SJCRH30 (cell line): ENCODE measurements at places on chromosomes 7 and 10.

GRCh38 chr10:35554036-35554435 is 51.1 kb upstream of the GJD4 start:
- H3K27me3 ChIP-seq = no peaks in the 10 kb centered on the region
- peaks cover 23% of the 10 kb centered on the region for H3K36me3 ChIP-seq
- no peak overlapping the region for H3K4me3 ChIP-seq
- H3K4me1 ChIP-seq = 0 out of 2 replicates have a peak, but pooled peaks cover 2% of the 10 kb centered on the region
- H3K27ac ChIP-seq = no peak overlapping the region

- H3K36me3 ChIP-seq = no peaks in the 10 kb centered on the region
- H3K4me1 ChIP-seq = no peaks in the 10 kb centered on the region
- no peak for DNase-seq
These were observed 36.3 kb upstream of the DIP2C start for GRCh38 chr10:725786-726185.

DNA sequence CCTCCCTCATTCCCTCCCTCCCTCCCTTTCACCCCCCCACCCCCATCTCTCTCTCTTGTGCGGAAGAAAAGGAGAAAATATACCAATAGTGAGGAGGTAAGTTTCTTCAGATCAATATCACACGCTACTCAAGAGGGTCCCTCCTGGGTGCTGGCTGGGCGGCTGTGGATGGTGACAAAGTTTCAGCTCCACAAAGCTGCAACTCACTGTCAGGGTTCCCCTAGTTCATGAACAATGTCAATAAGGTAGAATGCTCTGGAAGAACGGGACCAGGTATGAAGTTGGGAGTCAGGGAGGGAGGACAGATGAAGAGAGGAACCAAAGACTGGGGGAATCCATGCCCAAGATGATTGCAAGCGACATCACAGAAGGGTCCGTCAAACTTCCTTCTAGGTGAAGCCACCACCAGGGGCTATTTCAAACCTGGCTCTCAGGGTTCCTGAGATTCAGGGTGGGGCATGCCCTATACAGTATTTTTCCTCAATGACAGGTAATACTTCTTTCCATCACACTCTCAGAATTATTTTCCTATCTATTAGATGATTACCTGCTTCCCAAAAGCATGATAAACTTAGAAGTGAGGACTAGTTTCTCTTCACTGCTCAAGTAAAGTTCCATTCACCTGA is 1.4 kb upstream of the PDE1C start:
- H3K36me3 ChIP-seq = no peaks in the 10 kb centered on the region
- no peak overlapping the region for H3K27ac ChIP-seq
- no peak for DNase-seq
- H3K4me3 ChIP-seq = no peak overlapping the region

GRCh38 chr10:104197364-104197763 is 34.8 kb downstream of the CFAP43 start:
- DNase-seq = no peak
- H3K4me3 ChIP-seq = no peak overlapping the region
- H3K4me1 ChIP-seq = no peaks in the 10 kb centered on the region
- H3K27me3 ChIP-seq = peaks cover 4% of the 10 kb centered on the region
- no peaks in the 10 kb centered on the region for H3K36me3 ChIP-seq

- peaks cover 14% of the 10 kb centered on the region; the same call in 1 of the 2 replicates for H3K4me1 ChIP-seq
- H3K36me3 ChIP-seq = no peaks in the 10 kb centered on the region
- peak overlapping the region; percentile 50 for H3K4me3 ChIP-seq
These were observed 13.3 kb downstream of the CYP2W1 start for GRCh38 chr7:996079-996872.

DNA sequence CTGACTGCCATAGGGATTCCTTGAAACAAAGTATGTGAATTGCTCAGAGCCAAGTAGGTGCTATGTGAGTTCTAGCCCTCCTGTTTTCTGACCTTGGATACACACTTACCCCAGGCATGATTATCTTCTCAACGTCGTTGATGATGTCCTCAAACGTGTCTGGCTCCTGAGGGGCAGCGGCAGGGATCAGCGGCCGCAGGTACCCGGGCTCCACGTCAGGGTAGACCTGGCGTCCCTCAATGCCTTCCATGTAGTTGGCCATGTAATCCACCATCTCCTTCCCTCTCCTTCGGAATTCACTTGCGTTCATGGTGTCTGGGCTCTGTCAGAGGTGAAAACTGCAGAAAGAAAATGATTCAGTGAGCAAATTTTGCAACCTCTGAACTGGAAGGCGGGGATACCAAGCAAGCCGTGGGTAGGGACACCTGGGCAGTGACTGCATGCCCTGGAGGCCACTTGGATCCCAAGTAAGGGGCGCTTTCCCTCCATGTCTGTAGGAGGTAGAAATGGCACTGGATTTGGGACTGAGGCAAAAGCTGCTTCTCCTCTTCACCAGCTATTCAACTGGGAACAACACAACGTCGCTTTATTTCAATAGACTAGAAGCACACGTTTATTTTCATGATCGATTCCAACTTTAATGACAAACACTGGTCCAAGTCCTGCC is 21.3 kb downstream of the DDC start:
- peaks cover 8% of the 10 kb centered on the region for H3K27me3 ChIP-seq
- H3K27ac ChIP-seq = no peak overlapping the region
- H3K36me3 ChIP-seq = no peaks in the 10 kb centered on the region
- no peak for DNase-seq

- H3K36me3 ChIP-seq = no peaks in the 10 kb centered on the region
- H3K27ac ChIP-seq = no peak overlapping the region
- H3K4me1 ChIP-seq = no peaks in the 10 kb centered on the region
- no peak for DNase-seq
These were observed 173.9 kb downstream of the FOXP2 start for GRCh38 chr7:114588506-114588905.

- H3K4me3 ChIP-seq = no peak overlapping the region
- DNase-seq = peak; percentile 53
- no peaks in the 10 kb centered on the region for H3K36me3 ChIP-seq
- no peak overlapping the region for H3K27ac ChIP-seq
- H3K27me3 ChIP-seq = peaks cover 6% of the 10 kb centered on the region
These were observed 62.4 kb downstream of the LSM5 start for GRCh38 chr7:32427769-32428291.

DNA sequence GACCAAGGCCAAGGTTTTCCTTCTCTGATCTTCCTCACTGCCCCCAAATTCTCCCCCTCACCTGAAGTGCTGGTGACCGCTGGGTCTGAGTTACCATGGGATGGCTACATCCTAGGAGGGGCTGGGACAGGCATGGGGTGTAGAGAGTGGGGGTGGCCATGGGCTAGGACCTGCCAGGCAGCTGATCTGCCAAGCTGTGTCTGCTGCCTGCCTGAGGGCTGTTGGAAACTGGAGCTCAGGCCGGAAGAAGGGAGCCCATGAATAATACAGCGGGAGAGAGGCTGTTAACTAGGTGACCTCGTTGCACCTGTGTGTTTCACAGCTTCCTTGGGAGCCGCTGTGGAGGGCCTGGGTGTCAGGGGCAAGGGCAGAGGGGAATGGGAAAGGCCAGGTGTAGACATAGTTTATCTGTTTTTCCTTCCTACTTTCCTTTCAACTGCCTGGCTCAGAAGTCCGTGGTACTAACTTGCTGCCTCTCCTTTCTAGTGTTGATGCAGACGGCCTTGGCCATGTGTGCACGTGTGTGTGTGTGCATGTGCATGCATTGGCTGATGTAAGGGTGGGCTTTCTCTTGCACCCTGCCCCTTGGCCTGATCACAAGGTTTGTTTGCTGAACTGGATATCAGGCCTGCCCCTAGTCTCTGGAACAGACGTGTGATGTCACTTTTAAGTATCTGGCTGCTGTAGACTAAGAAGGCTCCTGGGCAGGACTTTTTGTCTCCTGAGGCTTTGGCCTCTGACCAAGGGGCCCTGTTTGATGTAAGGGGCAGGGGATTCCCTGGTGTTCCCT is 11.9 kb downstream of the CDH23 start:
- H3K4me1 ChIP-seq = no peaks in the 10 kb centered on the region
- no peaks in the 10 kb centered on the region for H3K27me3 ChIP-seq
- no peak for DNase-seq
- no peak overlapping the region for H3K4me3 ChIP-seq
- H3K27ac ChIP-seq = no peak overlapping the region

- H3K27ac ChIP-seq = no peak overlapping the region
- H3K36me3 ChIP-seq = peaks cover 3% of the 10 kb centered on the region; the same call in 1 of the 2 replicates
- DNase-seq = no peak
- H3K27me3 ChIP-seq = no peaks in the 10 kb centered on the region
These were observed 226.2 kb upstream of the KAT6B start for GRCh38 chr10:74600170-74600569.
